Ecto neural progenitor cell (in vitro differentiated cells): ENCODE measurements at places on chromosomes 1 and 21.

GRCh38 chr1:1427106-1427819, 6.2 kb upstream of the ANKRD65 start:
- peak; percentile 89 for DNase-seq

DNA sequence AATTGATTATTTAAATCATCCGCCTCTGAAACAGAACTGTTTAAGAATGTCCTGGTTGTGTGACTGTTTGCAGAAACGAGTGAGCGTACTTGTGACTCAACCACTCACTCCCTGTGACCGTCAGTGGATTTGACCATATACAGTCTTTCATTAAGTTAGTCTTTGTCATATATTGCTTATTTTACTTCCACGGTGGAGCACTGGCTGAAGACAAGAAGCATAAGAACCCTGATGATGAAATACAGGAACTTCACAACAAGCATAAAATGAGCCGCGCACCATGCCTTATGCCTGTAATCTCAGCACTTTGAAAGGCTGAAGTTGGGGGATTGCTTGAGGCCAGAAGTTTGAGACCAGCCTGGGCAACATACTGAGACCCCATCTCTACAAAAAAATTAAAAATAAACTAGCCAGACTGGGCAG, 194.0 kb downstream of the TOMM20 start:
- DNase-seq, result no peak

DNA sequence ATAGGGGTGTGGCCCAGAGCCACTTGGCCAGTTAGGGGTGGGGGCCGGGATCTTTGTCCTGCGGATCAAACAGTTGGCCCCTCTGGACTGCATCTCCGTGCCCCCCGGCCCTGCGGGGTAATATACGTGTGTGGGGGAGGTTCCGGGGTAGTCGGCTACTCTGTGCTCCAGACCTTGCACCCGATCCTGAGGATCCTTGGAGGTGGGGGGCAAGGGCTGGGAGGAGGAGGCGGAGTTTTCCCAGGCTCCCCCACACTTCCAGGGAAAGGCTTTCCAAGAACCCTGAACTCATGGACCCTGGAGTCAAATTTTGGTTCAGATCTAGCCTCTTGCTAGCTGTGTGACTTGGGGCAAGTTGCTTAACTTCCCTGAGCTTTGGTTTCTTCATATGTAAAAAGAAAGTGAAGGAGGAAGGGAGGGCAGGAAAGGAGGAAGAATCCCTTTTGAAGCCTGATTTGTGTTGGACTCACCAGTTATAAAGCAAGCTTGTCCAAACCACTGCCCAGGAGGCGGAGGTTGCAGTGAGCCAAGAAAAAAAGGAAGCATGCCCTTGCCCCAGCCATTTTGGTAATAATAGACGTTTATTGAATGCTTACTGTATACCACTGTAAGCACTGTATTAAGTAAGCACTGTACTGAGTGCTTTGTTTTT, 686 bp downstream of the MIIP start:
- DNase-seq, result no peak

- no peak for DNase-seq
These were observed 160.8 kb downstream of the DISP1 start for GRCh38 chr1:222975472-222976122.

- no peak for DNase-seq
These were observed 661.5 kb upstream of the ADGRL4 start for GRCh38 chr1:79667848-79668696.

- DNase-seq, result no peak
These were observed 7.9 kb downstream of the RNU5D-1 start for GRCh38 chr1:44723064-44723463.
